Activated CD8-positive, alpha-beta T cell treated with anti-CD3 and anti-CD28 coated beads, Interleukin-2, amount 10 ng/mL, durations not matched to agents 7 days and 5 days (primary cell): ENCODE measurements at places on chromosomes 5 and 9. TPM values are rescaled to one million over a fixed set of nuclear protein-coding genes. Genes with fewer than 3 reads are reported as not detected.
A peak's percentile ranks its signal among the peaks of the same experiment; 100 is the strongest.

DNA sequence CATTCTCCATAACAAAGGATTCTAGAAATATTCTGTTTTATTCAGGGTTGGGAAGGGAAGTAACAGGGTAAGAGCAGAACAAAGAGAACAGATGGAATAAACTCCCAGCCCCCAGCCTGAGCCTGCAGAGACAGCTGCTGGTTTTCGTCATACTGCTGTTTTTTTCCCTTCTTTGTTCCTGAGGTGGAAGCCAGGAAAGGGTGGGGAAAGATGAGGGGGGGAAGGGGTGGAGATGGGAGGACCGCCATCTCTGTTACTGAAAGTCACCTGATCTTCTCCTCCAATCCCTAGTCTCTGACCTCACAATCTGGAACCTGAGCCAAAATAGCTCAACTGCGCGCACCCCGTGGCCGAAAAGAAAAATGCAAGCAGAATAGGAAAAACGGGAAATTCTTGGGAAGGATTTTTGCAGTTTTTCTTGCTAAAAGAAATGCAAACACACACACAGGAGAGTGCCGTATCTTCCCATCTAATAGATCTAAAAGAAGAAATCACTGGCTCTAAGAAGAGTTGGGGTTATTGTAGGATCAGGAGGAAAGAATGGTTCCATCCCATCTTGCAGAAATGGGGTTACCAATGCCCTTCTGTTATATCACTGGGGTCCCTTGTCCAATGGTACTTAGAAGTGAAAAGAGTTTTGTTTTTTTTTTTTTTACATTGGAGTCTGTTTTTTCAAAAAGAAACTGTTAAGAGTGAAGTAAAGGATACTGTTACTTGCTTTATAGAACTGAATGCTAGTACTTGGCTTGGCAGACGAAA lies 57.9 kb downstream of the DIAPH1 start:
- no peak for DNase-seq

- DNase-seq: peak; percentile 23
Measured at GRCh38 chr9:83622433-83622938, 457 bp upstream of the IDNK start.

GRCh38 chr5:119390404-119390803 lies 34.6 kb downstream of the TNFAIP8 start:
- no peak for DNase-seq

IL33 gene
- total RNA-seq: not detected

FAT2 gene
- total RNA-seq: not detected

GRCh38 chr5:6858419-6858818 lies 145.2 kb downstream of the TENT4A start:
- DNase-seq: no peak

IL3 gene
- total RNA-seq: not detected

ZER1 gene
- total RNA-seq: 15.3 TPM
